Stimulated activated CD4-positive, alpha-beta T cell treated with anti-CD3 and anti-CD28 coated beads, Interleukin-4, amount 100 ng/mL, for 4 hours (primary cell): ENCODE measurements at places on chromosomes 6 and 20.
A peak's percentile ranks its signal among the peaks of the same experiment; 100 is the strongest.

- no peak for DNase-seq
These were observed 23.8 kb upstream of the TMEM30A start for GRCh38 chr6:75308250-75308988.

GRCh38 chr20:50358971-50359370 is 151.2 kb upstream of the PTPN1 start:
- DNase-seq, result no peak

DNA sequence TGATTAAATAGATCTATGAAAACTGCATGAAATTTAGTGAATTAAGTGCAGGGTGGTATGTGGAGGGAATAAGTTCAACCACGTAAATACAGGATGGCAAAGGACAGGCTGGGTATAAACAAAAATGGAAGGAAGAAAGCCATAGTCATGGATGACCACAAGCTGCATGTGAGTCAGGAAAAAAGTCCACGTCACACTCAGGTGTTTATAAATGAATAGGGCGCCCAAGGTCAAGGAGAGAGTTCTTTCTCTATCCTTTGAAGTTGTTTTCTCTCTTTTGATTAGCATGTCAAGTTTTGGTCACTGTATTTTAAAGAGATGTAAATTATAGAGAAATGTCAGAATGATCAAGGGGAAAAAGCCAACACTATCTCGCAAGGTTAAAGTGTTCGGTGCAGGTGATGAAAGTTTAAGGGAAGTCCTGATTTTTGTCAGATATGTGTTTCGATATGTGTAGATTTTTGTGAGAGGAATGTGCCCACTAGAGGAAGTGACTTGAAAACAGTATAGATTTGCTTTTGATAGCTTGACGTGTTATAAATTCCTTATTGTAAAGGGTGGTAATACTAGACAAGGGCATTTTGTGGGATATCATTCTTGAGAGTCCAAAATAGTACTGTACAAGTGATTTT is 58.7 kb downstream of the MAP3K4 start:
- DNase-seq, result no peak

- no peak for DNase-seq
These were observed 577.1 kb downstream of the DOK5 start for GRCh38 chr20:55052459-55052858.

- DNase-seq, result no peak
These were observed 2.2 kb upstream of the LRRN4 start for GRCh38 chr20:6055981-6056569.

DNA sequence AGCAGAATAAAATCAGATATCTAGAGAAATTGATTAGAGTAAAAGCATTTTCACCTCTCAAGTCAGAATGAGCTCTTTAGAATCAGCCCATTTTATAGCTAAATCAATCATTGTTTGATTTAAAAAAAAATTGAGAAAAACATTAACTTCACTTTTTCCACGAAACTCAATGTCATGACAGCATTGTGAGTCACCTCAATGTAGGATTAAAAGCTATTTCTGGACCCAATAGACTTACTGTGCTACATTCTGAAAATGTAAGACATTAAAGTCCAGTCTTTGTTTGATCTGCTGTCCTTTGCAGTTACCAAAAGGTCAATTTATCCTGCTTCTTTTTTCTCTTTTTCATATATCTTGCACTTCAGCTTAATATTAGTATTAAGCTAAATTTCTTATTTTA is 519.4 kb upstream of the ZNF337 start:
- no peak for DNase-seq

GRCh38 chr6:91288741-91289140 is 701.9 kb upstream of the MAP3K7 start:
- no peak for DNase-seq

- no peak for DNase-seq
These were observed 72.9 kb downstream of the SLC22A3 start for GRCh38 chr6:160420969-160421556.

DNA sequence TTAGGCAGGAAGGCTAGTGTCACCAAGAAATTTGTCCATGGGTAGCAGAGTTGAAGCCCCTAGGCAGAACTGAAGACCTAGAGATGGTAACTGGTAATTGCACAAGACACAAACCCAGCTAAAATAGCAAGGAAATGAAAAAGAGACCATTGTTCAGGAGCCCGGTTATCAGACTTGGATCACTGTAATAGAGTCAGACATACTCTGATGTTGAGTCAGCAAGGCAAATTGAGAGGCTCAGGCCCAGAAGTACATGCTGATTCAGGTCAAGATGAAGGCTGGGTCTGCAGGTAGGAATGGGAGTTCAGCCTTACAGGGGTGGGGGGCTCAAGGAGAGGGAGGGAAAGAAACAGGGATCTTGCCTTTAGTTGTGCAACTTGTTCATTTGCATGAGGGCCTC is 6.5 kb upstream of the TMEM242 start:
- no peak for DNase-seq

DNA sequence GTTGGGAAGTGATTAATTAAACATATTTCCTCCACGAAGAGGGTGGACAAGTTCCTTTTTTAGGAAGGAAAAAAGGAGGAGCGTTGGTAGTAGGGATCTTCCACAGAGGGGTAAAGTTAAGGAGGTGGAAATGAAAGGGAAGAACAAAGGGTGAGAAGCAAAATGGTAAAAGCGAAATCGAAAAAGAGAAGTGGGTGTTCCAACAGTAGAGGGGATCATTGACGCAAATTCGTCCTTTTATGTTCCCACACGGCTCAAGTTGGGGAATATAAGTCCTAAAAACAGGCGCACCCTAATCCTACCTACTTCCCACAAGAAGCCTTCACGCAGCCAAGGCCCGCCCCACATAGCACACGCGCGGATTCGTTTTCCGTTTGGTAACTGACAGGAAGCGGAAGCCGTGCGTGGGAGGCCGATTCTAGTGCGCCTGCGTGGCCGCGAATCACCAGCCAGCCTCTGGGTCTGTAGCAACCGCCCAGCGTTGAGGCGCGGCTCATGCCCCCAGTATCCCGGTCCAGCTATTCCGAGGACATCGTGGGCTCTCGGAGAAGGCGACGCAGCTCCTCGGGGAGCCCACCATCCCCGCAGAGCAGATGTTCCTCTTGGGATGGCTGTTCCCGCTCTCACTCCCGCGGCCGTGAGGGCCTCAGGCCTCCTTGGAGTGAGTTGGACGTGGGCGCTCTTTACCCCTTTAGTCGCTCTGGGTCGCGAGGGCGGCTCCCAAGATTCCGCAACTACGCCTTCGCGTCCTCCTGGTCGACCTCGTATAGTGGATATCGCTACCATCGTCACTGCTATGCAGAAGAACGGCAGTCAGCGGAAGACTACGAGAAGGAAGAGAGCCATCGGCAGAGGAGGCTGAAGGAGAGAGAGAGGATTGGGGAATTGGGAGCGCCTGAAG is at the start of gene NKAPL:
Gene NKAPL (plus strand): TSS at position 421 of the 901 bp plus-strand sequence. CDS start 75 bp downstream, at position 496.
- peak; percentile 55 for DNase-seq

DNA sequence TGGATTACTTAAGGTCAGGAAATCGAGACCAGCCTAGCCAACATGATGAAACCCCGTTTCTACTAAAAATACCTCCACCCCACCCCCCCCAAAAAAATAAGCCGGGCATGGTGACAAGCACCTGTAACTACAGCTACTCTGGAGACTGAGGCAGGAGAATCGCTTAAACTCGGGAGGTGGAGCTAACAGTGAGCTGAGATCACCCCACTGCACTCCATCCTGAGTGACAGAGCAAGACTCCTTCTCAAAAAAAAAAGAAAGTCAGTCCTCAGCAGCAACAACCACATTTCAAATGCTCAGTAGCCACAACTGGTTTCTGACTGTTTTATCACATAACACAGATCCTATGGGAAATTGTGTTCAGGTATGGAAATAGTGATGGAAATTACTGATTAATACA is 135.3 kb downstream of the HFE start:
- no peak for DNase-seq
